ENCODE measurements at places on chromosomes 7 and 10.

DNA sequence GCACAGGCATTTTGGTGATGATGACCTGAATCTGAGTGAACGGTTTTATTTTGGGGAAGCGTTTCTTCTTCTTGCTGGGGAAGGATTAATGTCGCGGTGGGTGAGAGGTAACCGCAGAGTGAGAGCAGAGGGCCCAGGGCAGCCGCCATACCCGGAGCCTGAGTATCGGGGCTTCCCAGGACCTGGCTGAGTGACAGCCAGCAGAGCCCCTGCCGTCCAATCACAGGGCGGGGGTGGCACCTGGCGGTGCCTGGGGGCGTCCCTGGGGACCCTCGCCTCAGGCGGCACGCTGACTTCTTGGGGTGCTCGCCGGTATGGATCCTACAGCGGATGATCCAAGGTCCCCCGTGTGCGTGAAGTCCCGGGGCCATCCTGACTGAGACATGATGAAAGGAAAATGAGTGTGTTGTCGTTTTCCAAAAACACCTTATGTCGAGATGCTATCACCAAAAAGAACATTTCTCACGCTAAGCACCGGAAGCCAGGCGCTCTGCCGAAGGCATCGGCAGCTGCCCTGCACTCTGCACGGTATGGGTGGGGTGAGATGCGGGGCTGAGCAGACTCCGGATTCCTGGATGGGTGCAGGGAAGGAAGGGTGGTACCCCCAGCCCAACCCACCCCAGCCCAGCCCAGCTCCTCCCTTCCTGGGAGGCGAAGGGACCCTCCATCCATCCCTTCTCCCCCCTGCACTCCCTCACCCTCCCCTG is 227.9 kb upstream of the SHH start:
- no peaks in the 10 kb centered on the region for H3K36me3 ChIP-seq
- H3K4me1 ChIP-seq = no peaks in the 10 kb centered on the region
- DNase-seq = no peak
- H3K27me3 ChIP-seq = no peaks in the 10 kb centered on the region
- H3K4me3 ChIP-seq = no peak overlapping the region
- no peak overlapping the region for H3K27ac ChIP-seq

- no peak overlapping the region for H3K4me3 ChIP-seq
- no peak for DNase-seq
- no peak overlapping the region for H3K27ac ChIP-seq
These were observed 12.1 kb upstream of the DLX6 start for GRCh38 chr7:96993094-96993865.

GRCh38 chr10:133391249-133391635 is 2.7 kb upstream of the MTG1 start:
- peaks cover 13% of the 10 kb centered on the region for H3K4me1 ChIP-seq
- DNase-seq = no peak
- no peaks in the 10 kb centered on the region for H3K27me3 ChIP-seq
- peaks cover 19% of the 10 kb centered on the region for H3K36me3 ChIP-seq
- no peak overlapping the region for H3K27ac ChIP-seq

- peak; percentile 78 for DNase-seq
- no peak overlapping the region for H3K4me3 ChIP-seq
- peaks cover 2% of the 10 kb centered on the region for H3K4me1 ChIP-seq
- no peaks in the 10 kb centered on the region for H3K36me3 ChIP-seq
These were observed 6.5 kb downstream of the AHR start for GRCh38 chr7:17304926-17305325.

GRCh38 chr10:50577010-50577409 is 46.7 kb downstream of the SGMS1 start:
- H3K27me3 ChIP-seq = no peaks in the 10 kb centered on the region
- H3K36me3 ChIP-seq = no peaks in the 10 kb centered on the region
- DNase-seq = no peak
- peaks cover 4% of the 10 kb centered on the region for H3K4me1 ChIP-seq

GRCh38 chr7:142412551-142413193 is 154.8 kb upstream of the PRSS58 start:
- H3K27ac ChIP-seq = no peak overlapping the region
- DNase-seq = peak; percentile 68
- no peak overlapping the region for H3K4me3 ChIP-seq
- no peaks in the 10 kb centered on the region for H3K36me3 ChIP-seq
- no peaks in the 10 kb centered on the region for H3K27me3 ChIP-seq
- H3K4me1 ChIP-seq = peaks cover 8% of the 10 kb centered on the region

DNA sequence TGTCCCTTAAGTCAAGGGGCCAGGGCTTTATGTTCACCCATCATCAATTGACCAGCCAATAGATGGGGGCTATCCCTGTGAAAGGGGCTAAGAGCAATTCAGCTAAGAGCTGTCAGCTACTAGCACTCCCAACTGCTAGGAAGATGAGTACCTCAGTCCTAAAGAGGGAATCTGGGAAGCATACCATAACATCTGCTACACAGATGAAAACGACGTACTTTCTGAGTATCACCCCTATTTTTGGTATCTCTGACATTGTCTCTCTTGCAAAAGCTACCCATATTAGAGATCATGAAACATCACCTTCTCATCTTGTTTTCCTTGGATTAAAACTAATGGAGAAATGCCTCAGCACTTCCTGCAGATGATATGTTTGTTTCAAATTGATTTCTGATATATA is 7.5 kb upstream of the SMNDC1 start:
- H3K4me3 ChIP-seq = no peak overlapping the region
- no peaks in the 10 kb centered on the region for H3K36me3 ChIP-seq
- no peak overlapping the region for H3K27ac ChIP-seq

- H3K4me3 ChIP-seq = no peak overlapping the region
- H3K4me1 ChIP-seq = no peaks in the 10 kb centered on the region
- DNase-seq = no peak
- no peaks in the 10 kb centered on the region for H3K36me3 ChIP-seq
- peaks cover 4% of the 10 kb centered on the region for H3K27me3 ChIP-seq
These were observed 129.4 kb downstream of the DNAJB6 start for GRCh38 chr7:157465891-157466866.

DNA sequence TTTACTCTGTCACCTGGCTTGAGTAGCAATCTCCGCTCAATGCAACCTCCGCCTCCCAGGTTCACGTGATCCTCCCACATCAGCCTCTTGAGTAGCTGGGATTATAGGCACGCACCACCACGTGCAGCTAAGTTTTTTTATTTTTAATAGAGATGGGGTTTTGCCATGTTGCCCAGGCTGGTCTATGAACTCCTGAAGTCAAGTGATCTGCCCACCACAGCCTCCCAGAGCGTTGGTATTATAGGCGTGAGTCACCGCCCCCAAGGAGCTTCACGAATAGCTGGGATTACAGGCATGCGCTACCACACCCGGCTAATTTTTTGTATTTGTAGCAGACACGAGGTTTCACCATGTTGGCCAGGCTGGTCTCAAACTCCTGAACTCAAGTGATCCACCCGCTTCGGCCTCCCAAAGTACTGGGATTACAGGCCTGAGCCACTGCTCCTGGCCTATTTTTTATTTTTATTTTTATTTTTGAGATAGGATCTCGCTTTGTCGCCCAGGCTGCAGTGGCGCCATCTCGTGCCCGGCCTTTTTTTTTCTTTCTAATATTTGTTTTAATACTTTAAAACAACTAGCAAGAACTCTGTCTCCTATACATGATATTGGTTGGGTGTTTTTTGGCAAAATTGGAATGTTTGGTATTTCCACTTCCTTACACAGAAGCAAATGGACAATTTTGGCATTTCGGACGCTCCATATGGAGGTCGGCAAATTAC is 1.1 kb downstream of the EFCAB10 start:
- H3K4me1 ChIP-seq = peaks cover 11% of the 10 kb centered on the region
- no peaks in the 10 kb centered on the region for H3K36me3 ChIP-seq
- no peak overlapping the region for H3K27ac ChIP-seq
- no peak overlapping the region for H3K4me3 ChIP-seq
- no peak for DNase-seq
- no peaks in the 10 kb centered on the region for H3K27me3 ChIP-seq

GRCh38 chr7:116492654-116493109 is 6.9 kb upstream of the CAV2 start:
- no peak overlapping the region for H3K27ac ChIP-seq
- no peaks in the 10 kb centered on the region for H3K4me1 ChIP-seq
- H3K27me3 ChIP-seq = no peaks in the 10 kb centered on the region
- no peak overlapping the region for H3K4me3 ChIP-seq
- DNase-seq = no peak

- H3K27ac ChIP-seq = peak overlapping the region; percentile 56
- H3K4me1 ChIP-seq = peaks cover 19% of the 10 kb centered on the region
- no peaks in the 10 kb centered on the region for H3K27me3 ChIP-seq
- no peak for DNase-seq
- peaks cover 43% of the 10 kb centered on the region for H3K36me3 ChIP-seq
- no peak overlapping the region for H3K4me3 ChIP-seq
These were observed 26.6 kb upstream of the DDC start for GRCh38 chr7:50591480-50592438.

- no peaks in the 10 kb centered on the region for H3K36me3 ChIP-seq
- H3K4me3 ChIP-seq = no peak overlapping the region
- H3K27ac ChIP-seq = no peak overlapping the region
These were observed 73.0 kb upstream of the SFMBT2 start for GRCh38 chr10:7483848-7484247.

GRCh38 chr7:138970952-138971351 is 10.2 kb downstream of the KIAA1549 start:
- H3K27me3 ChIP-seq = no peaks in the 10 kb centered on the region
- H3K27ac ChIP-seq = no peak overlapping the region
- no peak overlapping the region for H3K4me3 ChIP-seq
- H3K4me1 ChIP-seq = peaks cover 2% of the 10 kb centered on the region

GRCh38 chr10:80614576-80615416 is 77.1 kb downstream of the SH2D4B start:
- no peak overlapping the region for H3K27ac ChIP-seq
- H3K36me3 ChIP-seq = no peaks in the 10 kb centered on the region
- no peak for DNase-seq
- H3K4me1 ChIP-seq = peaks cover 5% of the 10 kb centered on the region

DNA sequence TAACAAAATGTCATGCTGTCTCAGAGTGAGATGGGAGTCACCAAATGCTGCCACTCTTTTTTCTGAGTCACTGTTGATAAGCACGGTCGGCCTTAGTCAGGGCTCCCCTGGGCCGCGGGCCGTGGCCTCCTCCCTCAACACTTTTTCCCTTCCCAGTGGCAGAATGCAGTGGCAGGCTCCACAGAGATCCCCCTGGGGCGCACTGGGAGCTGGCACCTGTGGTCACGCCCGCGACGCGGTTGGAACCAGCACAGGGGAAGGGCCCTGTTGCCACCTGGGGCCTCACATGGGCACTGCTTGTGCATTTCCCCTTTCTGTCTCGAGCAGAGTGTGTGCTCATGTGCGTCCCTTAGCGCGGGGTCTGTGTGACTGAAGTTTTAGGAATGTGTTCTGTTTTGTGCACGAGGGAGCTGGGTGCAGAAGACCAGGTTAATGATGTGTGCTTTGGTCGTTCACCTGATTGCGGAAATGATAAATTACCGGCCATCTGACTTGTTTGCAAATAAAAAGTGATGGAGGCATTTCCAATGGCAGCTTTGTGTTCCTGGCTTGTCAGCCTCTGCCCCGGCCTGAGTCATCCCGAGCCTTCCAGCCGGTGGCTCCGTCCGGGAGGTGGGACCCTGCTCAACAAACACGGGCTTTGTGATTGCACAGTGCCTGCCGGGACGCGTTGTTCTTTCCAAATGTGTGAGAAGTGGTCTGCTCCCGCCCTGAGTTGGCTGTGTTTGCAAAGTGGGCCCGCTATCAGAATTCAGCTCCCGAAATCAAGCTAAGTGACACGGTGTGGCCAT is 100.7 kb downstream of the NKX6-2 start:
- H3K27ac ChIP-seq = no peak overlapping the region
- H3K27me3 ChIP-seq = no peaks in the 10 kb centered on the region
- peak overlapping the region; percentile 46 for H3K4me3 ChIP-seq
- peaks cover 28% of the 10 kb centered on the region for H3K36me3 ChIP-seq

DNA sequence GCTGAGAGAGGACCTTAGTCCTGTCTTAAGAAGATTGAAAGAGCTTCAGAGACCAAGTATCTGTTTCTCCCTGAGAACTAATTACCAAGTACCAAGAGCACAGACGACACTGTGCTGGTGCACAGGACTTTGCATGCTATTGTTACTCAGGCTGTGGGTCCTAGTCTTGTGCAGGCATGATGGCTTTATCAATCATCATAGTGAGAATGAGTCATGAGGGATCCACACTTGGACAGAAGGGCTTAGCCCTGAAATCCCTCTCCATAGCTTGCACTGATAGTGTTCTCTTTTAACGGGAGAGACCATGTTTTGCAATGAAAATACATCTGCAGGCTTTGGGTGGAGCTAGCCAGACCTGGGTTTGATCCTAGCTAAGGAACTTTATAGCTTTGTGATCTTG is 93.3 kb downstream of the SORCS3 start:
- no peaks in the 10 kb centered on the region for H3K4me1 ChIP-seq
- DNase-seq = no peak
- no peak overlapping the region for H3K4me3 ChIP-seq
- no peak overlapping the region for H3K27ac ChIP-seq
- H3K36me3 ChIP-seq = no peaks in the 10 kb centered on the region
- H3K27me3 ChIP-seq = no peaks in the 10 kb centered on the region

GRCh38 chr7:28123752-28124151 is 56.8 kb downstream of the JAZF1 start:
- no peaks in the 10 kb centered on the region for H3K36me3 ChIP-seq
- no peak for DNase-seq
- H3K27ac ChIP-seq = no peak overlapping the region
- H3K27me3 ChIP-seq = no peaks in the 10 kb centered on the region
- no peak overlapping the region for H3K4me3 ChIP-seq

GRCh38 chr10:112288486-112288885 is 5.3 kb downstream of the TECTB start:
- DNase-seq = no peak
- no peaks in the 10 kb centered on the region for H3K4me1 ChIP-seq
- no peak overlapping the region for H3K4me3 ChIP-seq

DNA sequence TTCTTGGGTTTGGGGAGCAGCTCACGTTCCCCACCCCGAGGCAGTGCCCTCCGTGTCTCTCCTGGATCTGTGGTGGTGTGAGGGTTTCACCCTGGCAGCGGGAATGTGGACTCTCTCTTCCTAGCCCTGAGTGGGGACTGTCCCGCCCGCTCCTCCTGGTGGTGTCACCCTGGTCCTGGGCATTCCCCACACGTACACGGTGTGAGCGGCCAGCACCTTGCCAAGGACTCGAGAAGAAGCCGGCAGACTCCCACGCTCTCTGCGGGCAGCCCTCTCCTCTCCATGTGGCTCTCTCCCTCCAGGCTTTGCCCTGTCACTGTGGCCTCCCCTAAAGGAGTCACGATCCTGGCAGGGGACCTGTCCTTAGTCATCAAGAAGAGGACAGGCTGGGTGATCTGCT is 24.0 kb downstream of the DPYSL4 start:
- no peaks in the 10 kb centered on the region for H3K36me3 ChIP-seq
- no peak overlapping the region for H3K4me3 ChIP-seq
- no peaks in the 10 kb centered on the region for H3K27me3 ChIP-seq
- H3K27ac ChIP-seq = no peak overlapping the region

DNA sequence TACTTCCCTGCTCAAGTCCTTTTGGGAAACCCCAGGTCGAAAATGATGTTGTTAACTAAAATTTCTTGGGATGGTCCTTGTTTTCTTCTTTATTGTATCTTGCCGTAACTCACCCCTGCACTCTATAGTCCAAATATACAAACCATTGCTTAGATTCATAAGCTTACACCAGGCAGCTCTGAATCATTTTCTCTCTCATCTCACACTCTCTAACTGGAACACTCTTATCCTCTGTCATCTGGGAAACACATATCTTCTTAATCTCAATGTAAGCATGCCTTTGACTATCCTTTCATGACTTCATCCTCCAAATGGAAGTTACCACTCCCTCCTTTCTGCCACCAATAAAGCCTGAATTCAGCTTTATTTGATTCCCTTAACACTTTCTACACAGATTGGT is 175.8 kb upstream of the ANK3 start:
- no peaks in the 10 kb centered on the region for H3K4me1 ChIP-seq
- H3K36me3 ChIP-seq = peaks cover 3% of the 10 kb centered on the region
- no peak overlapping the region for H3K27ac ChIP-seq

- DNase-seq = no peak
- no peaks in the 10 kb centered on the region for H3K27me3 ChIP-seq
- no peaks in the 10 kb centered on the region for H3K4me1 ChIP-seq
- no peak overlapping the region for H3K27ac ChIP-seq
- H3K4me3 ChIP-seq = no peak overlapping the region
These were observed 97.7 kb downstream of the TPK1 start for GRCh38 chr7:144738146-144738545.

All from mesenchymal stem cell (in vitro differentiated cells and primary cell).